ENCODE measurements at places on chromosomes 13 and 19.

GRCh38 chr19:43814663-43815352 is 12.3 kb upstream of the ZNF283 start:
- DNase-seq: no peak
- no peaks in the 10 kb centered on the region for H3K36me3 ChIP-seq
- no peak overlapping the region for H3K27ac ChIP-seq
- H3K4me3 ChIP-seq: no peak overlapping the region
- no peaks in the 10 kb centered on the region for H3K4me1 ChIP-seq

- H3K27me3 ChIP-seq: no peaks in the 10 kb centered on the region
- H3K27ac ChIP-seq: no peak overlapping the region
- H3K4me1 ChIP-seq: no peaks in the 10 kb centered on the region
- no peak for DNase-seq
These were observed 34.7 kb downstream of the DCT start for GRCh38 chr13:94444826-94445225.

DNA sequence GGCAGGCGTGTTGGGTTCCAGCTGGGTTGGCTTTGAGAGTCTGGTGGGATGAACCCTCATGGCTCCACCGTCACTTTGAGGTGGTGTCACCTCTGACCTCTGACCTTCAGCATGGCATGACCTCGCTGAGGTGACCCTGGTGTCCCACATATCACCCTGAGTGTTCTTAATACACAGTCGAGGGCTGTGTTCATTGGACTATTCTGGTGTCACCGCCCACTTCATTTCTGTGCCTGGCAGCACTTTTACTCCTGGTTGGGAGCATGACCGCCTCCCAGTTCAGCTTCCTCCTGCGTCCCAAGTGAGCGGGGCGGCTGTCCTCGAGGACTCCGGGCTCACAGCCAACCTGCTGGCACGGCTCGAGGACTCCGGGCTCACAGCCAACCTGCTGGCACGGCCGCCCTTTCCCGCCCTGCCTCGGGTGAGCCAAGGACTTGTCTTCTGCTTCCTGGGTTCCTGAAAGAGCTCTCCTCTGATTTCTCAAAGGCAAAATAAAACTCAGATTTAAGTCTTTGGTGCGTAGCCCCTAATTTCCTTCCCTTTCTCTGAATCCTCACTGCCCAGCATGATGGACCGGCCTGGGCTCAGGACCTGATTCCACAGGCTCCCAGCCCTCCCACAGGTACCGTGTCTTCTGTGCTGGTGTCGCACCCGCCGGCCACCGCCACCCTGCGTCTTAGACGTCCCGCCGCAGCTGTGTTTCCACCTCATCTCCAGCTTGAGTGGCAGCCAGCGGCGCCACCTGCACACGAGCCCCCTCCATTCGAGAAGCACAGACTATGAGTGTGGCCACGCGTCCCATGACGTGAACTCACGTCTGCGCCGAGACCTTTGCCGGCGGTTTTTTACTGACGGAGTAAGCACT is 10.4 kb downstream of the ATP4B start:
- H3K27ac ChIP-seq: no peak overlapping the region
- peak; percentile 96 for DNase-seq
- H3K27me3 ChIP-seq: no peaks in the 10 kb centered on the region
- H3K4me3 ChIP-seq: no peak overlapping the region
- no peaks in the 10 kb centered on the region for H3K36me3 ChIP-seq

- peaks cover 3% of the 10 kb centered on the region for H3K4me1 ChIP-seq
- no peak for DNase-seq
- H3K27ac ChIP-seq: no peak overlapping the region
- H3K4me3 ChIP-seq: no peak overlapping the region
- H3K27me3 ChIP-seq: no peaks in the 10 kb centered on the region
These were observed 9.7 kb downstream of the PCCA start for GRCh38 chr13:100098445-100099116.

DNA sequence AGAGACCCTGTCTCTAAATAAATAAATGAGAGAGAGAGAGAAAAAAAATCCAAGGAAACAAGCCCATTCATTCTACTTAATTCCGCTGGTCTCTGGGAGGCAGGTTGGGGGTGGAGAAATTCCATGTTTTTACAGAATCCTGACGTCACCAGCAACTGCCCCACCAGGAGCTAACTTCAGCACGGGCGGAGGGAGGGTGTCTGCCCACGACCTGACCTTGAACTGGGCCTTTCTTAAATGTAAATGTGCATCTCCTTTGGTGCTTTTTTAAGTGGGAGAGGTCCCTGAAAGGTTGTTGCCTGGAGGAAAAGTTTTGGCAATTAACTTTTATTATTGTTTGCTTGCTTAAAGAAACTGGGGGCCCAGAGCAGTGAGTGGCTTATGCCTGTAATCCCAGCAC is 15.5 kb downstream of the KLF2 start:
- no peaks in the 10 kb centered on the region for H3K36me3 ChIP-seq
- H3K4me3 ChIP-seq: no peak overlapping the region
- H3K27ac ChIP-seq: no peak overlapping the region
- peaks cover 2% of the 10 kb centered on the region for H3K4me1 ChIP-seq
- no peak for DNase-seq

DNA sequence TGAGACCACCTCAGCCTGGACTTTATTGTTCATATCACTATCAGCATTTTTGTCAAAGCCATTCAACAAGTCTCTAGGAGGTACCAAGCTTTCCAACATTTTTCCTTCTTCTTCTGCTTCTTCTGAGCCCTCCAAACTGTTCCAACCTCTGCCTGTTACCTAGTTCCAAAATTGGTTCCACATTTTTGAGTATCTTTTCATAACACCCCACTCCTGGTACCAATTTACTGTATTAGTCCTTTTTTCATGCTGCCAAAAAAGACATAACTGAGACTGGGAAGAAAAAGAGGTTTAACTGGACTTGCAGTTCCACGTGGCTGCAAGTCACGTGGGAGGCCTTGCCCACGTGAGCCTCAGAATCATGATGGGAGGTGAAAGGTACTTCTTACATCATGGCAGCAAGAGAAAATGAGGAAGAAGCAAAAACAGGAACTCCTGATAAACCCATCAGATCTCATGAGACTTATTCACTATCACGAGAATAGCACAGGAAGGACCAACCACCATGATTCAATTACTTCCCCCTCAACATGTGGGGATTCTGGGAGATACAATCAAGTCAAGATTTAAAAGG is 215.1 kb downstream of the PCDH17 start:
- H3K27ac ChIP-seq: no peak overlapping the region
- H3K27me3 ChIP-seq: no peaks in the 10 kb centered on the region
- no peaks in the 10 kb centered on the region for H3K4me1 ChIP-seq
- no peak for DNase-seq
- H3K4me3 ChIP-seq: no peak overlapping the region

DNA sequence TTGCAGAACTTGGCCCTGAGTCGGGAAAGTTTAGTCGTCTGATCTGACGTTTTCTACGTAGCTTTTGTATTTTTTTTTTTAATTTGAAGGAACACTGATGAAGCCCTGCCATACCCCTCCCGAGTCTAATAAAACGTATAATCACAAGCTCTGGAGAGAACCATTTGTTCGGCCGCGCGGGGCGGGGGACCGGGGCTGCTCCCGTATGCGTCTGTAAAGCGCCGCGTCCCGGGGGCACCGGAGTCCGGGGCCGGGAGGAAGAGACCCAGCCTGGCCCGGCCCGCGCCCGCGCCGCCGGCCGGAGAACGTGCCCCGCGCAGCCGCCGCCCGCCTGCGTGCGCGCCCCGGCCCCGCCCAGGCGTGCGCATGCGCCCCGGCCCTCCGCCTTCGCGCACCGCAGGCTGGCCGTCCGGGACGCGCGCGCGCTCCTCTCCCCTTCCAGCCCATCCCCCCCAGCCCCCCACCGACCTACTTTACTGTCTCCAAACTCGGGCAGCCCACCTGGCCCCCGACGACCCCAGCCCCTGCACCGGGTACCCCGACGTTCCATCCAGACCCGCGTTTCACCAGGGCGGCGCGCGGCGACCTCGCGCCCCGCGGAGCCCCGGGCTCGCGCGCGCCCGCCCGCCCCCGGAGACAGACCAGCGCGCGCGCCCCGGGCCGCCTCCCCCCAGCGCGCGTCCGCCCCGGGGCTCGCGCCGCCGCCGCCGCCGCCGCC is 785 bp upstream of the USF2 start:
- peak overlapping the region; percentile 91 for H3K4me3 ChIP-seq
- no peaks in the 10 kb centered on the region for H3K27me3 ChIP-seq
- H3K36me3 ChIP-seq: peaks cover 4% of the 10 kb centered on the region
- DNase-seq: peak; percentile 83

GRCh38 chr13:34025746-34026145 is 207.8 kb downstream of the RFC3 start:
- H3K36me3 ChIP-seq: no peaks in the 10 kb centered on the region
- no peak for DNase-seq
- H3K27me3 ChIP-seq: no peaks in the 10 kb centered on the region
- no peak overlapping the region for H3K4me3 ChIP-seq

DNA sequence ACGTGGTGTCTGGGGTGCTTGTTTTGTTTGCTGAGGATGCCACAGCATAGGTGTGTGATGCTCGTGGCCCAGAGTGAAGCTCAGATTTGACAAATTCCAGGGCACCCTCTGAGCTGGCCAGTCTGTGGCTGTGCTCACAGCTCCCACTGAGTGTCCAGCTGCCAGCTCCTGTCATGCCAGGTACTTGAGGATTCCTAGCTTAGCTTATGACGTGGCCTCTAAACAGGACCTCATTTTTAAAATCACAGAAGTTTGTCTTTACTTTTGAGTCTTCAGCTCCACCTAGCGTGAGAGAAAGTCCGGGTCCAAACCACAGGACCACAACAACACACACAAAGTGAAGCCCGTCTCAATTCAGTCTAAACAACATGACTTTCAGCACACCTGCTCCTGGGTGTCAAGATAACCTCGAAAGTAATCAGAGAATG is 117.3 kb downstream of the RAB20 start:
- DNase-seq: no peak
- H3K4me3 ChIP-seq: no peak overlapping the region
- H3K27me3 ChIP-seq: no peaks in the 10 kb centered on the region
- H3K27ac ChIP-seq: no peak overlapping the region

DNA sequence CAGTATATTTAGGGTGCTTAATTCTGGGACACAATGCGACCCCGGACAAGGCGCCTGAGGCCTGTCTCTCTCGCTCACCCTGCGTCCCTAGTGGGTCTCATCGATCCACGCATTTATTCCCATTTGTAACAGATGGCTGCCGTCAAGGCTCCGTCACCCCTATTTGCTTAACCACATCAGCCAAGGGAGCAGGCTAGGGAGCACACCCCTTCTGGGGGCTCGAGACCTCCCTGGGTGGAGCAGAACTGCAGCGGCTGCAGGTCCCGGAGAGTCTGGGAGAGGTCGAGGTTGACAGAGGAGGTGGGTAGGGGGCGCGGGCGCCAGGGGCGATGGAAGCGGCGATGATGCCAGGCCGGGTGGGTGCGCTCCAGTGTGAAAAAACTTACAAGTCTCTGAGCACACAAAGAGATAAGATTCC is 507 bp downstream of the ALG5 start:
- peaks cover 4% of the 10 kb centered on the region for H3K4me1 ChIP-seq
- H3K27me3 ChIP-seq: no peaks in the 10 kb centered on the region
- H3K27ac ChIP-seq: no peak overlapping the region
- peak; percentile 79 for DNase-seq
- no peaks in the 10 kb centered on the region for H3K36me3 ChIP-seq
- peak overlapping the region; percentile 65 for H3K4me3 ChIP-seq

- no peak for DNase-seq
- H3K36me3 ChIP-seq: peaks cover 4% of the 10 kb centered on the region
- peaks cover 8% of the 10 kb centered on the region for H3K4me1 ChIP-seq
- H3K4me3 ChIP-seq: no peak overlapping the region
- H3K27ac ChIP-seq: peak overlapping the region; percentile 99
- H3K27me3 ChIP-seq: no peaks in the 10 kb centered on the region
These were observed 35.5 kb downstream of the ACTN4 start for GRCh38 chr19:38682872-38683392.

GRCh38 chr13:46146898-46147297 is 35.1 kb downstream of the LCP1 start:
- no peaks in the 10 kb centered on the region for H3K4me1 ChIP-seq
- DNase-seq: no peak
- H3K27me3 ChIP-seq: no peaks in the 10 kb centered on the region
- H3K36me3 ChIP-seq: no peaks in the 10 kb centered on the region

- no peaks in the 10 kb centered on the region for H3K36me3 ChIP-seq
- H3K4me3 ChIP-seq: no peak overlapping the region
- H3K4me1 ChIP-seq: no peaks in the 10 kb centered on the region
- H3K27me3 ChIP-seq: no peaks in the 10 kb centered on the region
These were observed 12.0 kb upstream of the FCHO1 start for GRCh38 chr19:17739121-17739875.

GRCh38 chr13:45696610-45697226 is 5.4 kb upstream of the CBY2 start:
- no peak overlapping the region for H3K4me3 ChIP-seq
- H3K4me1 ChIP-seq: no peaks in the 10 kb centered on the region
- no peaks in the 10 kb centered on the region for H3K36me3 ChIP-seq
- no peaks in the 10 kb centered on the region for H3K27me3 ChIP-seq
- DNase-seq: no peak

DNA sequence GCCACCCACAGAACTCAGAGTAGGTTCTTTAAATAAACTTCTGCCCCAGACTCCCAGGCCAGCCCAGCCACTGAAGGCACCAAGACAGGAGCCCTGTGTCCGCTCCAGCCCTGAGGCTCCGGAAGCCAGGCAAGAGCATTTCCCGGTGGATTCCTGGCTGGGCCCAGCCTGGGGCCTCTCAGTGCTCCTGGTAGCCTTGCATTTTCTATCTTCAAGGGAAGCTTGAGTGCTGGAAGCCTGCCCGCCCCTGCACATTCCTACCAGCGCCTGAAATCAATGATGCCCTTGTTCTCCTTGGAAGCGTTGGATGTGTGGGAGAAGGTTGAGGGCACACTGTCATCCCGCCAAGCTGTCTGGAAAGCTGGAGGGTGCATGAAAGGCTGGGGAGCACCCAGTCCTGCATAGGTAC is 70.3 kb downstream of the ALOX5AP start:
- no peak overlapping the region for H3K4me3 ChIP-seq
- no peaks in the 10 kb centered on the region for H3K36me3 ChIP-seq
- no peak overlapping the region for H3K27ac ChIP-seq
- no peaks in the 10 kb centered on the region for H3K27me3 ChIP-seq

DNA sequence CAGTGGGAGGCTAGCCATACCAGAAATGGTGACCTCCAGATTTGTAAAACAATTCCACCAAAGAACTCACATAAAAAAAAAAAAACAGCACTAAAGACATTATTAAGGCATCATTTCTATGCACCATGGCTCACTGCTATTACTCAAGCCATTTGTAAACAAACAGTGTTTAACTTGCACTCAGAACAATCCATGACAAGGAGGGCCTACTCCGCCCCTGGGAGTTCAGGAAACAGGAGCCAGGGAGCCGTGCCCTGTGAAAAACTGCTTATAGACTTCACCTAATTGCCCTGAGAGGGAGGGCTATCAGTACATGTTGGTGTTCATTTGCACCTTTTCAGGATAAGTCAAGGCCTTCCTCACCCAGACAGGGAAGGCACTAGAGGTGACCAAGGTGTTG is 103.2 kb downstream of the ZNF429 start:
- no peaks in the 10 kb centered on the region for H3K4me1 ChIP-seq
- no peak for DNase-seq
- H3K27ac ChIP-seq: no peak overlapping the region
- H3K36me3 ChIP-seq: no peaks in the 10 kb centered on the region

GRCh38 chr13:114005206-114005724 is 31.4 kb upstream of the C13orf46 start:
- H3K4me3 ChIP-seq: no peak overlapping the region
- no peaks in the 10 kb centered on the region for H3K4me1 ChIP-seq
- peaks cover 2% of the 10 kb centered on the region for H3K36me3 ChIP-seq
- H3K27me3 ChIP-seq: no peaks in the 10 kb centered on the region
- no peak for DNase-seq

GRCh38 chr13:99464441-99464949 is 36.8 kb upstream of the TM9SF2 start:
- H3K4me3 ChIP-seq: no peak overlapping the region
- no peaks in the 10 kb centered on the region for H3K4me1 ChIP-seq
- H3K36me3 ChIP-seq: no peaks in the 10 kb centered on the region
- DNase-seq: no peak
